ENCODE measurements at places on chromosomes 6 and 20.

DNA sequence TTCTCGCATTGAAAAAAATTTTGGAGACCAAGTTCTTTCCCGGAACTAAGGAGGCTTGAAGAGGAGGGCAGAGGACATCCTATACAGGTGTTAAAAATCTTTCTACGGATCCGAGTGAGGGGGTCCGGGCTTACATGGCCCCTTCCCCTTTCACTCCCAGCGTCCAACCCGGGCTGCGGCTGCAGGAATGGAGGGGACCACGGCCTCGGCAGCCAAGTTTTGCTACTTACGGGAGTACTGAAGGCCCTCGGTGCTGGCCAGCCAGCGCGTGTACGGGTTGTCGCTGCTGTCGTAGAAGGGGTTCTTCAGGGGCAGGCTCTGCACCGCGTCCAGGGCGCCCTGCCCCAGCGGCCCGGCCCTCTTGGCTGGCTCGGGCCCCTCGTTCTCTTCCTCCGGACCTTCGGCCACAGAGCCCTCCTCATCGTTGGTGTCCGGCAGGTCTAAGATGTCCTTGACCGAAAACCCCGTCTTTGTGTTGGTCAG lies 642 bp downstream of the NKX2-2 start:
- peak; percentile 33 for DNase-seq

DNA sequence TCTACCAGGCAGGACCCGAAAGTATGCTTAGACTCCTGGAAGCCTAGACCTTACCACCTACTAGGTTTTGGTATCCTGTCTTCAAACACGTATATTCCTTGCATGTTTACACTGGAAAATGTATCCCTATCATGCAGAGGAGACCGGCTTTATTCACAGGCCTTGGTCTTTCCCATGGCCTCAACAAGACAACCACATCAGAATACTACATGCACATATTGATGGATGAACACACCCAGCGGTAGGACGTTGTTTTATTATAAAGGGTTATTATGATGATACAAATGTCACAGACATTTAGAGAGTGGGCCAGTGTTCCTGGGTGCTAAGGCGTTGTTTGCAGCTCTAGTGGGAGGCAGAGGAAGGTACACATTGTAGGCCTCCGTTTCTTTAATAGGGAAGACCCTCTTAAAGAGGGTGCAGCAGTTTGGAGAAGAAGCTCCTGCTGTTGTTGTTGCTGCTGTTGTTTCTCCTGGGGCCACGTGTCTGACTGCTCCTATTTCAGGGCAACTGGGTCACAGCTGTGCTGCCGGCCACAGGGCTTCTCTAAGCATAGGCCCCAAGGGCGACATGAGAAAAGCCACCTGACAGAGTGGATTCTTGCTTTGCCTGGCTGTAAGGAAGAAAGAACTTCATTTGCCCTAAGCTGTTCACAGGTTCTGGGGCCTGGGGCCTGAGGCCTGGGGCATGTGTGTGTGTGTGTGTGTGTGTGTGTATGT lies 98.3 kb upstream of the SASH1 start:
- no peak for DNase-seq

GRCh38 chr20:15026759-15027158 lies 689.3 kb upstream of the FLRT3 start:
- no peak for DNase-seq

- peak; percentile 48 for DNase-seq
These were observed 53.2 kb upstream of the ARG1 start for GRCh38 chr6:131519670-131520436.

- peak; percentile 27 for DNase-seq
These were observed 325.6 kb downstream of the UBE3D start for GRCh38 chr6:82740072-82740471.

DNA sequence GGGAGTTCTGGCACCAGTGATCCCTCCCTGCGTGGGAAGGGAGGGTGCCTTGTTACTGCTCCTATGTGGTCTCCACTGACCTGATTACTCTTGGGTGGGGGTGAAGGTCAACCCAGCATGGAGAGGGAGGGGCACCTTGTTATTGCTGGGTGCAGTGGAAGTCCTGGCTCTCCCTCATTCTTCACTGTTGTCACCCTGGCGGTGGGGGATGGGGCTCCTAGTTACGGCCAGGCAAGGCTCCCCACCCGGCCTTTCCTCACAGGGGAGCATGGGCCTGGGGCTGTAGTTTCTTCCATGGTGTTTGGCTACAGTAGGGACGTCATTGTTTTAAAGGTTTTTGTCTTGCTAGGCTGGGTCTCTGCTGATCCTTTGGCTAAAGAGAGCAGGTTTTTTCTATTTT lies 40.8 kb downstream of the PACSIN1 start:
- no peak for DNase-seq

DNA sequence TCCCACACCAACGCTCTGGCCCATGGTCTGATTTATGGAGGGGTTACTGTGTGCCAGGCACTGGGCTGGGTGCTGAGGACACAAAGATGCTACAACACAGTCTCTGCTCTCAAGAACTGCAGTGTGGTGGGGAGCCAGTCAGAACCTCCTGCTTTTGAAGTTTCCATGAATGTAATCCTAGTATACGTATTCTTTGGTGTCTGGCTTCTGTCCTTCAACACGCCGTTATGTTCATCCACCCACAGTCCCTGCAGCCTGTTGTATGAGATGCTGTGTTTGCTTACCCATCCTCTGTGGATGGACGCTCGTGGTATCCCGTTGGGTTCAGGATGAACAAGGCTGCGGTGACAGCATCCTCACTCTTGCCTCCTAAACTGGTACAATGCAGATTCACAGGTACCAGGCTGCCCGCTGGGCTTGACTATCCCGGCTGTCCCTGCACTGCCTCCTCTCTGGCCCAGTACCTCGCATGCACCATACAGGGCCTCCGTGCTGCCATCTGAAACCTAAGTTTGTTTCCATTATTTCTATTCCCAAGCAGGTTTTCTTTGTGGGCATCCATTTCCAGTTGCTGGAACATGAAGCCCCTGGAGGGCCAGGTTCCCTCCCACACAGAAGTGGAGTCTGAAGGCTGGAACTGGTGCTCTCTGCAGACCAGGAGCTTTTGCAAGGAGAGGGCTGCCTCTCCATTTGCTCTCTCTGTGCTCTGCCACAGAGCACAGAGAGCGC lies 364.5 kb downstream of the ZFAND3 start:
- DNase-seq = no peak

DNA sequence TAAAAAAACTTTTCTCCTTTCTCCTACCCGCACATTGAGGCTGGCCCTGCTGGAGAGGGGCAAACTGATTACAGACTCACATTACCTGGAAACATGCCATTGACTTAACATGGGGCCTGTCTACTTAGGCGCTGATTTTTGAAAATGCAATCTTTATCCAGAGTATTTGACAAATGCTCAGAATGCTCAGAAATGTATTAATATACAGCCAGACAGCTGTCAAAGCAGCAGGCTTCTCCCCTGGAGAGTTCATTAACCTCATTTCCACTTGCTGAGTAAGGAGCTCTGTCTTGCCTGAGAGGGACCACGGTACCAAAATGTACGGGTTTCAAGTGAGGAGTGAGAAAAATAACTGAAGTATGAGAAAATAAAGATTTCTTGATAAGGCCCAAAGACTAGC lies 95.7 kb downstream of the PAX1 start:
- DNase-seq = no peak

DNA sequence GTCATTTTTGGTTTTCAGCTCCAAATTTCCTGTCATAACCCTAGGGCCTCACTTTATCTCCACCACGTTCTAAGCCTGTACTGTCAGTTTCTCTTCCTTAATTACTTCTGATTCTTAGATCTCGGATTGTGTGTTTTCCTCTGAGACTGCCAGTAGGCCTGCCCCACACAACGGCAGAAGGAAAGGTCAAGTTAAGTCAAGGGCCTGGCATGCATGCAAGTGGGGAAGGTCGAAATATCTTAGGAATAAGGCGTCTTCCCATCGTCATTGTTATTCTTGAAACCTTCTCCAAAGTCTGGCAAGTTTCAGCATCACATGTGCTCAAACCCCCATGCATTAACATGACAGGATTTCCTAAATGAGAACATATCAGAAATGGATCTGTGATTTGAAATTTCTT lies 203.5 kb upstream of the TSHZ2 start:
- DNase-seq = no peak

- DNase-seq = no peak
These were observed 9.5 kb upstream of the TP53RK start for GRCh38 chr20:46698788-46699187.

DNA sequence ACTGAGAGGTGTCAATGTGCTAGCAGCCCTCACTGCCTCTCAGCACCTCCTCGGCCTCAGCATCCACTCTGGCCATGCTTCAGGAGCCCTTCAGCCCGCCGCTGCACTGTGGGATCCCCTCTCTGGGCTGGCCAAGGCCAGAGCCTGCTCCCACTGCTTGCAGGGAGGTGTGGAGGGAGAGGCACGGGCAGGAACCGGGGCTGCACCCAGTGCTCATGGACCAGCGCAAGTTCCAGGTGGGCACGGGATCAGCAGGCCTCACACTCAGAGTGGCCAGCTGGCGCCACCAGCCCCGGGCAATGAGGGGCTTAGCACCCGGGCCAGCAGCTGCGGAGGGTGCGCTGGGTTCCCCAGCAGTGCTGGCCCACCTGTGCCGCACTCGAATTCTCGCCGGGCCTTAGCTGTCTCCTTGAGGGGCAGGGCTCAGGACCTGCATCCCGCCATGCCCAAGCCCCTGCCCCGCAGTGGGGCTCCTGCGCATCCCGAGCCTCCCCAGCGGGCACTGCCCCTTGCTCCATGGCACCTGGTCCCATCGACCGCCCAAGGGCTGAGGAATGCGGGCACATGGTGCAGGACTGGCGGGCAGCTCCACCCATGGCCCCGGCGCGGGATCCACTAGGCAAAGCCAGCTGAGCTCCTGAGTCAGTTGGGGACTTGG lies 80.4 kb upstream of the MANEA start:
- DNase-seq = no peak

GRCh38 chr6:50608421-50608820 lies 104.9 kb upstream of the TFAP2D start:
- no peak for DNase-seq

GRCh38 chr6:154243793-154244750 lies 112.5 kb downstream of the IPCEF1 start:
- DNase-seq = no peak
